ENCODE measurements at places on chromosomes 16 and 17.

DNA sequence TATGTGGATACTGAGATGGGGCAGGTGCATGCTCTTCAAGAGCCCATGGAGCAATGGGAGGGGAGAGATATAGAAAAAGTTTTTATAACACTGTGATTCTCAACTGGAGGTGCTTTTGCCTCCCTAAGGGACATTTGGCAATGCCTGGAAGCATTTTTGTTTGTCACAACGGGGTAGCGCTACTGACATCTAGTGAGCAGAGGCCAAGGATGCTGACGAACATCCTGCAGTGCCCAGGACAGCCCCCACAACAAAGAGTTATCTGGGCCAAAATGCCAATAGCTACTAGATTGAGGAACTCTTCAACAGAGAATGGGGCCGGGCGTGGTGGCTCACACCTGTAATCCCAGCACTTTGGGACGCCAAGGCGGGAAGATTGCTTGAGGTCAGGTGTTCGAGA, 67.2 kb upstream of the CLEC3A start:
- no peak for DNase-seq

DNA sequence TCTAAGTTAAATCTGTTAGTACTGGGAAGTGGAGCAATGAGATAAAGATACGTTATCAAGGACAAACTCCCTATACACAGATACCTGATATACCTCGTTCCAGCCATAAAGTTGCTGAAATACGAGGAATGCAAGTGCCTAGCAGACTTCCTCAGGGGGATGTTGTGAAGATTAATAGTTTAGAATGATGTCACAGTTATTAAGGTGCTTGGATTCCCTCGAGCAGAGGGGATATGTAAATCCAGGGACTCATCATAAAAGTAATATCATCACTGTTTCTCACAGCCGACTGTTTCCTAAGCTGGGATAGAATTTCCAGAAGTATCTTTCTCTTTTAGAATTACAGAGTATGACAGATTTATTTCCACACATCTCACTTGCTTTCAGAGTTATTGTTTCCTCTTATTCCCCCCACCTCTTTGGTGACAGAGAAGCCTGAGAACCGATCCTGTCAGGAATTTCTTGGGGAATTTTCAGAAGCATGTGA, 28.4 kb upstream of the ZFHX3 start:
- DNase-seq = no peak

DNA sequence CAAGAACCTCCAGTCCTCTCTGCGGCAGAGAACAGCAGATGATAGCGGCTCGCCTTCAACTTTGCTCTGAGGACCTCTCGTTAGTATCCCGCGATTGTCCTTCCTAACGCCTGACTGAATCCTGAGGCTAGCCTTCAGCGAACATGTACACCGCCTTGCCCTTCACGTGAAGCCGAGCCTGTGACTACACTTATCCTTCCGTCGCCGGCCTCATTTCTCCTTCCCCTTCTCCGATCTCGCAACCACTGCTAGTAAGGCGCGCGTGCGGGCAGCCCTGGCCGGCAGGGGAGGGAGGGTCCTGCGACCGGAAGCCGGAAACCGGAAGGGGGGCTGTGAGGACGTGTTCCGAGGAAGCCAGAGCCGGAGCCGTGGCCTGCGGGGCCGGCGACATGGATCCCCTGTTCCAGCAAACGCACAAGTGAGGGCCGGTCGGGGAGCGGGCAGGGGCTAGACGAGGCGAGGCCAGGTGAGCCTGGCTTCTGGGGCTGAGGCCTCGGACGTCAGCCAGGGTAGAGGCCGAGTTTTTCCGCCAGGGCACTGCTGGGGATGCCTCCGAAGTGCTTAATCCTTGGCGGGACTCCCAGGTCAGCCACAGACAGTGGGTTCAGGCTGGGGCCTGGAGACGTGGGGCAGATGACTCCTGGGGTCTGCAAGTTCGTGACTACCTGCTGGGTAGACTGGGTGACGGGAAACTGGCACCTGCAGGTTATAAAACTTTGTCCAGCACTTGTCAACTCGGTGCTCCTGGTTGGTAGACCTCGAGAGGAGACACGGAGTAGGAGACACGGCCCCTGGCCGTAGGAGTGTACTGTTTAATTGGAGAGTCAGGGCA, at the start of gene GOSR2:
TSS of gene GOSR2 (plus strand) at position 357 of the 832 bp plus-strand sequence. CDS start at position 390, 33 bp downstream.
- DNase-seq = peak; percentile 77

- no peak for DNase-seq
These were observed 91.8 kb downstream of the KCNJ2 start for GRCh38 chr17:70261170-70261569.

GRCh38 chr17:3986270-3986938, 22.2 kb upstream of the ATP2A3 start:
- no peak for DNase-seq

DNA sequence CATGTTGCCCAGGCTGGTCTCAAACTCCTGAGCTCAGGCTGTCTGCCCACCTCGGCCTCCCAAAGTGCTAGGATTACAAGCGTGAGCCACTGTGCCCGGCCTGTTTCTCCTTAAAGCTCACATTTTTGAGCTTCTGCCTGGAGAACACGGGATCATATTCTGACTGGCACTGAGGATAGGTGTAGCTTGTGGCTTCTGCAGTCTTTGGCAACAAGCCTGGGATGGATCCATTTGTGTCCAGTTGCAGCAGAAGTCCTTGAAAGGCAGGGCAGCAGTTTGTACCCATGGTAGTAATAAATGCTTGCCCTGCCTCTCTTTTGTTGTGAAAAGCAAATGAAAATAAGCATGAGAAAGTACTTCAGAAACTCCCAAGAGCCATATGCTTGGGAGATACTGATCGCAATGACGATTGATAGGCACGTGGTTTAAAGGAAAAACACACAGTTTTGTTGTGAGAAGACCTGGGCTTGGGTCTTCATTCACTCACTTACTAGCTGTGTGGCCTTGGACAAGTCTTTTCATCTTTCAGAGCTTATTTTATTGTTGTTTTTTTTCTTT, 3.1 kb upstream of the CORO7 start:
- DNase-seq = no peak

- DNase-seq = no peak
These were observed 79.4 kb upstream of the KSR1 start for GRCh38 chr17:27376637-27377547.

Data from stimulated activated CD8-positive, alpha-beta memory T cell treated with anti-CD3 and anti-CD28 coated beads, Interleukin-2, amount 100 ng/mL, for 1 hour (primary cell).